PC-9 (cell line): ENCODE measurements at places on chromosomes 5 and 9. TPM values are rescaled to one million over a fixed set of nuclear protein-coding genes. Genes with fewer than 3 reads are reported as not detected.

DNA sequence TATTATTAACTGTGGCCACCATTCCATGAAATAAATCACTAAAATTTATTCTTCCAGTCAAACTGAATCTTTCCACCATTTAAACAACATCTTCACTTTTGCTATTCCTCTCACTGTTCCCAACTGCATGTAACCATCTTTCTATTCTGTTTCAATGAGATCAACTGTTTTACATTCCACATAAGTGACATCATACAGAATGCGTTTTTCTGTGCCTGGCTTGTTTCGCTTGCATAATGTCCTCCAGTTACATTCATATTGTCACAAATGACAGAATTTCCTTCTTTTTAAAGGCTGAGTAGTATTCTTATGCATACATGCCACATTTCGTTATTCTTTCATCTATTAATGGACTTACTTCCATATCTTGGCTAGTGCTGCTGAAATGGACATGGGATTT is 738.2 kb downstream of the SEMA5A start:
- no peak for DNase-seq

- no peak for DNase-seq
These were observed 9.0 kb upstream of the MEGF10 start for GRCh38 chr5:127281609-127282008.

GRCh38 chr9:5559659-5560058 is 49.3 kb downstream of the PDCD1LG2 start:
- DNase-seq, result no peak

DNA sequence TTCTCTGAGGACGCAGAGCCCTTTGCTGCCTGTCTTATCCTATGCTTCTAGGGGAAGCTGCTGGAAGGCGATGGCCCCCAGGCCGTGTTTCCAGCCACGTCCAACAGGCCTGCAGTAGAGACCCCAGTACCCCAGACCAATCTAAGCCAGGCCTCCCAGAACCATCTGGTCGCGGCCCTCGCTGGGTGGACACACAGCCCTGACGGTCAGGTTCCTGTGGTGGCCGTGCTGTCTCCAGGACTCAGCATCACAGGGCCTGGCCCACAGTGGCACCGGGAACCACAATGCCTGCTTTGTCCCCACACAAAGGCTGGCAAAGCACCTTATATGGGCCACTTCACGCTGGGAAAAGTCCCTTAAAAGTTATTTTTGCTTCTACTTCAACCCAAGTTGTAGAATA is 44.5 kb downstream of the SEMA4D start:
- DNase-seq, result no peak

DNA sequence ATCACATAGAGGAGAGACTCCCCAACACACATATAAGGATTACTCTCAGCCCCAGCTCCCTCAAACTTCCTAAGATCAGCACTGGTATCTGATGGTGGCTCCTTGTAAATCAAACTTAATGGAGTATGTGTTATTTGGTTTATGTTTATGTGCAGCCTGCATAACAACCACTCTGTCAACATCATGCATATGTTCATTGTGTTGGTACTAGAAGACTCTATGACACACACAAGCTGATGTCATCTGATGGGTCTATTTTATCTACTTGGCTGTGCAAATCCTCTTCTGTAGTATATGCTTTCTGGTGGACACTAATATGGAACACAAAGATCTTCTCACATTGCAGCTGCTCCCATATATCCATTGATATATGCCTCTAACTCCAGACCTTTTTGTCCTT is 134.0 kb upstream of the FAM174A start:
- DNase-seq, result no peak

DNA sequence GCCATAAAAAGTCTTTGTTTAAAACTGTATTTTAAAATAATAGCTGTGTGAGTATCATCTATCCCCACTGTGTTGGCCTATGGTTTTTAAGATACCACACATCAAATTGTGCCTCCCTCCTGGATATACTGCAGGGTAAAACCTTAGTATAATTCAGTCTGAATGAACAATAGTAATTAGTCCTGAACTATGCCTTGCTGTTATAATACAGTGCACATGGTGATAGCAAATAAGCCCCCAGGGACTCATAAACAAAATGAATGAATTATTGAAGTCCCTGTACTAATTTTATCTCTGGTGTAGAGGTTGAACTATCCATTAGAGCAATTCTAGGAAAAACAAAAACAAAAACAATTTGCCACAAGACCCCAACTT is 142.7 kb upstream of the ADAMTSL1 start:
- DNase-seq, result no peak

- no peak for DNase-seq
These were observed 36.2 kb upstream of the PRXL2C start for GRCh38 chr9:96691326-96691725.

GRCh38 chr9:117564839-117565238 is 139.4 kb upstream of the TLR4 start:
- DNase-seq, result no peak

GRCh38 chr9:98315551-98316060 is 60.2 kb upstream of the TBC1D2 start:
- DNase-seq, result peak; percentile 68

DNA sequence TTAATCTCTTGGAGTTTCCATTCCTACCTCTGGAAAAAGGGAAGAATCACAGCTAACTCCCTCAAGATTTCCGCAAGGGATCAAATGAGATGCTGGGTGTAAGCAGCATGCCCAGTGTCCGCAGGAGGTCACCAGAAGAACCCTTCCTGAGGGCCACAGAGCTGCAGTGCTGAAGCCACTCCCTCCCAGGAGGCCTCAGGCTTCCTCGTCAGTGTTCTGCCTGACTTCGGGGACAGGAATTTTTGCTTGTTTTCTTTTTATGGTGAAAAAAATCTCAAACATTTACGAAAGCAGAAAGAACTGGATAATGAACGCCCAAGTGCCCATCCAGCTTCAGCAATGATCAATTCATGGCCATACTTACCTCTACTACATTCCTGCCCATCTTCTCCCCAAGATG is 183.0 kb downstream of the CDK5RAP2 start:
- DNase-seq, result no peak

GRCh38 chr9:132984202-132985070 is 5.9 kb downstream of the GFI1B start:
- DNase-seq, result no peak

GRCh38 chr9:34400686-34401602 is 24.2 kb upstream of the MYORG start:
- DNase-seq, result no peak

DNA sequence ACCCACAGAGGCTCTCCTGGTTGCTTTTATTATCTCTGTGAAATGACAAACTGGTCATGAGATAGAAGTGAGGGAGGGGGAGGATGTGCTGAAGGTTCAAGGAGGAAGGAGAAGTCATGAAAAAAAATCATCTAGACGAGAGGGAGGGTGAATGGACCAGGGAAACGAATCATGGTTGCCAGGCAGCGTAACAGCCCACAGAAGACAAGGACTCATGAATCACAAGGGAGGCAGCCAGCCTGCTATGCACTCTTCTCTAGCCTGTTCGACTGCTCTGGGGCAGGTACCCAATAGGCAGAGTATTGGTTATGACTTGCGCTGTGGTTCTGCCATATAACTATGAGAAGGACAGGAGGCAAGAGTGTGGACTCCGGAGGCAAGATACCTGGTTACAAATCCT is 475.2 kb downstream of the CDK5RAP2 start:
- no peak for DNase-seq

- DNase-seq, result no peak
These were observed 563.2 kb downstream of the NR2F1-AS1 start for GRCh38 chr5:93017849-93018248.

GRCh38 chr5:150573867-150574817 is 66.2 kb downstream of the NDST1 start:
- DNase-seq, result no peak

DNA sequence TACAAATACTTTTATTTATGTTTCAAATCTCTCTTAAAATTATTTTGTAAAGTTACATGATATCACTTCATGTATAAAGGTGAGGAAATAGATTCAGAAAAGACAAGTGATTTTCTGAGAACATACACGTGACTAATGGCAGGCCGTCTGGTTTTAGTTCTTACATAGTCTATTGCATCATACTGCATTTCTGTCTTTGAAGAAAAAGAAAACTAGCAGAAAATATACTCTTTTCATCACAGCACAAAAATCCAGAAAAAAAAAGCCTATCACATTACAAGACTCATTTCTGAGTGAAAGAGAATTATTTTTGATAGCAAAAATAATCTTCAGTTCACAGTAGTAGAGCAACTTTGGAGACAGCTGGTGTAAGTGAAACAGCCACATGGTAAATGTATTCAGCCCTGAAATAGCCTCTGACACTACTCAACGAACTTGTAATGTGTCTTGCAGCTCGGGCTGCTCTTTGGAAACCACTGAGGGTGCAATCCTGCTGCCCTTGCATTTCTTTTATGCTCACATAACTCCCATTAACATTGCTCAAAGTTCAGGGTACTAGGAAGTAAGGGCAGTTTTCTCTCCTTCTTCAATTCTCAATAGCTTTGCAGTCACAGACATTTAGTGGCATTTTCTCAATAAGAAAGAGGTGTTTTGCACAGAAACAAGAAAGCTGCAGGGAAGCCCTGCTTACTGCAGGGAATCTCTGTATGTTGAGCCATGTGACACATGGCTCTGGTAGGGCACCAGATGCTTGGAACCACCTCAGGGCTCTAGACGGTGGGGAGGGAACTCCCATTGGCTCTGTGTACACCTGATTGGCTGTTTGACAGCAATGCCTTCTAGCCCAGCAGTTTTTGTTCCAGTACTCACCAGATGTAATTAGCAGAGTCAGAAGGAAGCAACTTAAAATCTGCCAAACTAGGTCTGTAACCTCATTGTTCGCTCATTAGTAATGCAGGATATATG is 845.3 kb upstream of the PTPRD start:
- no peak for DNase-seq

DNA sequence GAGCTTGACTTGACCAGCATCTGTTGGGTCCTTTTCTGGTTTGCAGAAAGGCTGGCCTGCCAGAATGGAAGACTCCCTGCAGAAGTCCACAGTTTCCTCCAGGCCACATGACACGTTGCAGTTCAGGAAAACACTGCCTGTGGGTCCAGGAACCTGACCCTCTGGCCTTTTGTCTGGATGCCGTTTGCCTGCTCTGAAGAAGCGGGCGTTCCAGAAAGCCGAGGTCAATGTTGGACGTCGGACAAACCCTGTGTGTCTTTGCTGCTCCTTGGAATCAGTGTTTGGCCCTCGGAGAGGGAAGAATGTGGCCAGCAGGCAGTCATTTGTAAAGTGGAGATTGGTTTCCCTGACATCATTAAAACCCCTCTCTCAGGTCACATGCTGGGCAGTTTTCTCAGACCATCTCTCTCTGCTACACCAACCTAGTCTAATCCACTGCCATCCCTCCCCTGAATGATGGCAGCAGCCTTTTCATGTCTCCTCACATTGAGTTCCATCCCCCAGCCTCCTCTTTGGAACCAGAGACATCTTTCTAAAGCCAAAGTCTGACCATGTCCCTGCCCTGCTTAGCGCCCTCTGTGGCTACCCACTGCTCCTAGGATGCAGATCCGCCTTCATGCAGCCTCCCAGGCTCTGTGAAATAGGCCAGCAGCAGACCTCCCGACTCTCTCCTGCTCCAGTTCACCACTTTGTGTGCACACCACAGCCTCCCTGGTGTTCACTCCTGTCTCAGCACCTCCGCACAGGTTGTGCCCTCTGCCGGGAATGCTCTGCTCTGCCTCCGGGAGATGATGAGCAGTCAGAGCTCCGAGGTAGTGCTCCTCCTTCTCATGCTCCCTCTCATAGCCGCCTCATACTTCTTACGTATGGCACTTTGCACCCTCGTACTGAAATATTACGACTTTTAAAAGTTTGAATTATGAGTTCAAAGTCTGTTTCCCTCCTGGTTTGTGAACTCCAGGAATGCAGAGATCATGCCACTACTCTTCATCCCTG is 75.6 kb downstream of the RALGPS1 start:
- DNase-seq, result no peak

DNA sequence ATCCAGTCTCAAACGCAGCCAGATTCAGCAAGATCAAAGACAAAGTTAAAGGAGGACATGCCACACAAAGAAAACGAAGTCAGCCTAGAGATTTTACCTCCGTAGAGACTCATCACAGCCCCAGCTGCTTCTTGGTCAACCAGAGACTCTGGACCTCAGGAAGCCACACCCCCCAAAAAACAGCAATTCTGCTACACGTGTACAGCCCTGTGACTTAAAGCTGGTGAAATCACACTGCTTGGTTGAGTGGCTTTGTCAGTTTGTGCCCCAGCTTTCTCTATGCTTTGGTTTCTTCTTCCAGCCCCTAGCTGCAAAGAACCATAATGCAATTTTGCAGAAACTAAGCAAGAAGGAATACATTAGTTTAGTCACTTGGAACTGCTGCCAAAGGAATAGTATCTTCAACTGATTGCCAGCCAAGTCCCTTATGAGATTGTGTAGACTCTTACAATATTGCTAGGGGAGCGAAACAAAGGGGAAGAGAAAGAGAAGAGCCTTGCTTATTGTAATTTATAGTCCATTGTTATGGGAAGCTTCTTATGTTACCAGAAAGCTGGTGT is 158.8 kb upstream of the ZNF462 start:
- no peak for DNase-seq

DNA sequence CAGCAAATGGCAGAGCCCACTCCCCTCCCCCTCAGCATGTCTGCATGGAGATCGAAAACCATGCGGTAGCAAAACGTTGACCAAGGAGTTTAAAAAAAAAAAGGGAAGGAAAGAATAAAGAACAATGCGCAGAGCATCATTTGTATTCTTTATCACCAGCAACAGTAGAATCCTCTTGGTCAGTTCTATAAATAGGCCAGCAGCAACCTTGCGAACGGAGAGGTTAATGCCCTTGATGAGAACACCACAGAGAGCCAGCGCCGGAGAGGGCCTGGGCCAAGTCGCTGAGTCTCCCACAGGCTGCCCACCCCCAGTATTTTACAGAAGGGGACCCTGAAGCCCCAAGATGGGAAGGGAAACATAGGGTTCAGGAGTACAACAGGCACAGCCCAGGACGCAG is 22.7 kb downstream of the WHRN start:
- no peak for DNase-seq

DNA sequence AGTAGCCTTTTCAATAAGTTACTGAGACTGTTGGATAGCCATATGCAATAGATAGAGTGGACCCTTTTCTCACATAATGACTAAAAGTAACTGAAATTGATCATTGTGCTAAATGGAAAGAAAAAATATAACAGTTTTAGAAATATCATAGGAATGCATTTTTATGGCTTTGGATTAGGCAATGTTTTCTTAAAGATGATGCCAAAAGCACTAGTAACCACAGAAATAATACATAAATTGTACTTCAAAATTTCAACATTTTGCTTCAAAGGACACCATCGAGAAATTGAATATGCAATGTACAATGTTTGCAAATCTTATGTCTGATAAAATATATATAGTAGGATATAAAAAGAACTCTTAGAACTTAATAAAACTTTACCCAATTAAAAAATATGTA is 1267.5 kb upstream of the CDH9 start:
- no peak for DNase-seq

ZNF79 gene
- 5.5 and 5.8 TPM in 2 replicates for total RNA-seq

CTNND2 gene
- total RNA-seq, result not detected in 2 replicates

PCSK1 gene
- not detected in 2 replicates for total RNA-seq

MYOZ3 gene
- total RNA-seq, result 0.25 TPM in 1 of 2 replicates, not detected in the other

PCDHB16 gene
- not detected in 2 replicates for total RNA-seq

TMEM174 gene
- not detected in 2 replicates for total RNA-seq

NR5A1 gene
- 0.13 and 0.15 TPM in 2 replicates for total RNA-seq

SLC46A2 gene
- not detected in 2 replicates for total RNA-seq

MORN5 gene
- total RNA-seq, result not detected in 2 replicates

PCDHB3 gene
- total RNA-seq, result 0.17 and 0.55 TPM in 2 replicates
